Left forelimb (tissue), 1 donor: ENCODE measurements at places on chromosomes 7 and 10.

GRCh38 chr10:71774916-71775702, 1.8 kb upstream of the VSIR start:
- no peak for DNase-seq

- DNase-seq = no peak
Observed at GRCh38 chr7:158381956-158382355, 205.7 kb downstream of the PTPRN2 start.

- DNase-seq = no peak
Observed at GRCh38 chr10:126465771-126466170, 77.5 kb upstream of the ADAM12 start.

DNA sequence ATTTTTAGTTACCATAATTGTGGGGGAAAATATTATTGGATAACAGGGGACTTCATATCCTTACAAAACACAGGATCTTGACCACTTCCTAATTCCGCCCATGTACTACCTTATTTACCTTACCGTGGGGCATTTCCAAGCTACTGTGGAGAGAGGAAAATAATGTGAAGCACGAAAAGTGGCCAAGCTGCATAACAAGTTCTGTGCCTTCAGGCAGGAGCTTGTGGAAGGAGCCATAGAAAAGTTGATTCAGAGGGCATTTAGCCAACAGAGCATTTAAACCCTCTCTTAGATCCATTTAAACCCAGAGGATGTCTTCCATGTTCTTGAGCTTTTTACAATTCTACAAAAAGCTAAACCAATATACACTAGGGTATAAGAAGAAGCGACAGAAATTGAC, 41.6 kb downstream of the DNAJB9 start:
- DNase-seq = no peak

GRCh38 chr7:95863-96260, 96.5 kb upstream of the FAM20C start:
- no peak for DNase-seq

GRCh38 chr7:4140933-4141332, 541.2 kb upstream of the FOXK1 start:
- no peak for DNase-seq
